ENCODE measurements at places on chromosomes 16 and 17.

GRCh38 chr17:38617967-38618760 is 12.4 kb upstream of the SRCIN1 start:
- DNase-seq: no peak

DNA sequence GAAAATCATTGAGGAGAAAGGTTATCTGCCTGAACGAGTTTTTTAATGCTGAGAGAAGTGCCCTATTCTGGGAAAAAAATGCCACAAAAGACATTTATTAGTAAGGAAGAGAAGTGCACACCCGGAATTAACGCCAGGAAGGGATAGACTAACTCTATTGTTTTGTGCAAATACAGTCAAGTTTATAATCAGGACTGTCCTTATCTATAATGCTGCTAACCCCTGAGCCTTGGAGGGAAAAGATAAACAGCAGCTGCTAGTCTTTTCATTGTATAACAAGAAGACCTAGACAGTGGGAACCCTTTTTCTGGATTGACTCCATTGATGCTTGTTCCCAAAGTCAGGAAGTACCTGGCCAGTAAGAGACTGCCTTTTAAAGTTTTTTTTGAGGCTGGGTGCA is 26.5 kb downstream of the BCAS3 start:
- DNase-seq: no peak

DNA sequence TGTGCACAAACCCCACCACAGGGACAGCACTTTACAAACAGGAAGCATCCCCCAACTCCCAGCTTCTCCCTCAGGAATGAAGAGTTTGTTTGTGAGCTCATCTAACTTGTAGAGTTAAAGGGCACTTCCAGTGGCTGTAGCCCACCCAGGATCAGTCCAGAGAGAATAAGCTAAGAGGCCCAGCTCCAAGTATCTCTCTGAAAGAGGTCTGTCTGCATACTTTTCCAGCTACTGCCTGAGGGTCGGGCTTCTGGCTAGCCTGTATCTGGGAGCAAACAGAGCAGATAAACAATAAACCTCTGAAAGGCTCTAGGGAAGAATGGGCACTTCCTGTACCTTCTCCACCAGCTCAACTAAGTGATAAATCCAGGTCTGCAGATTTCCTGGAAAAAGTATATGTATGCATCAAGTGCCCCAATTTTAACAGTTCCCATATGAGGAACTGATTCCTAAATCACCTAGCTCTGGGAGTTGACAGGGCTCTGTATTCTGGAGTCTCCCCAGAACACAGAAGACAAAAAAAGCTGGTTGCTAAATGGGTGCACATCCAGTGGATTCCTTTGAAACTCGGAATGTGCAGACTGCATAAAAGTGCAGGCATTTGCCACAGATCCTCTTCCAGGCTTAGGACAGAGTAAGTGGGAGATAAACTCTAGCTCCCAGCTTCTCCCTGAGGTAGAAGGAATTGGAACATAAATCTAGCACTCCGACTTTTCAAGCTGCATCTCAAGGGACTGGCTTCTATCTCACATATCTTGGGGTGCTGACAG is 37.1 kb upstream of the MYLK3 start:
- no peak for DNase-seq

DNA sequence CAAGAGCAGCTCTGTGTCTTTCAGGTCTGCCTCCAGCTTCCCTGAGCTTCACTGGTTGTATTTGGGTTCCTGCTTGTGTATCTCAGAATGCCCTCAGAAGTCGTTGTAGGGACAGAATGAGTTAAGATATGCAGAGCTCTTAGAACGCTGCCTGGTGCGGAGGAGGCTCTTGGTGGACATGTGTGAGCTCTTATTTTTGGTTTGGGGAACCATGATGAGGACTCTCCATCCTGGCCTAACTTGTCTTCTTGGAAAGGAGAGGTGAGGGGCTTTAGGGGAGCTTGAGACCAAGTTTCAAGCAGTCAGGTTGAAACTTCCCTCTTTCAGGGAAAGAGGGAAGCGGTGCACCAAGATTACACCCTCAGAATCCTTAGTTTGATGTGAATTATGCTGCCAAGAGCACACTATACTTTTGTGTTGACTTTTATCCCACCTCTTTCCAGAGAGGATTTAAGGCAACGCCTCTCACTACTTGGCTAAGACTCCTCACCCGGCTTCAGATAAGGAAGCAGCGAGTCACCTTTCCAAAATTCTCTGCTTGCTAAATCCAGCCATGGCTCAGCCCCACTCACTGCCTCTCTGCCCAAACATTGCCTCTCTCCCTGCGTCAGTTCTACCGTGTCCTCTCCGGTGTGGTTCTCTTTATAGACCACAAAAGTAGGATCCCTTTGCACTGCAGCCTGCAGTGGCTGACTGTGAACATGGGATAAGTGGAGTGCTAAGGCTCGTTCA is 12.7 kb downstream of the CDK5RAP3 start:
- DNase-seq: no peak

- no peak for DNase-seq
Measured at GRCh38 chr17:34852614-34853013, 108.6 kb downstream of the CCT6B start.

GRCh38 chr17:7798839-7799238 is 35.2 kb upstream of the KDM6B start:
- DNase-seq: no peak

DNA sequence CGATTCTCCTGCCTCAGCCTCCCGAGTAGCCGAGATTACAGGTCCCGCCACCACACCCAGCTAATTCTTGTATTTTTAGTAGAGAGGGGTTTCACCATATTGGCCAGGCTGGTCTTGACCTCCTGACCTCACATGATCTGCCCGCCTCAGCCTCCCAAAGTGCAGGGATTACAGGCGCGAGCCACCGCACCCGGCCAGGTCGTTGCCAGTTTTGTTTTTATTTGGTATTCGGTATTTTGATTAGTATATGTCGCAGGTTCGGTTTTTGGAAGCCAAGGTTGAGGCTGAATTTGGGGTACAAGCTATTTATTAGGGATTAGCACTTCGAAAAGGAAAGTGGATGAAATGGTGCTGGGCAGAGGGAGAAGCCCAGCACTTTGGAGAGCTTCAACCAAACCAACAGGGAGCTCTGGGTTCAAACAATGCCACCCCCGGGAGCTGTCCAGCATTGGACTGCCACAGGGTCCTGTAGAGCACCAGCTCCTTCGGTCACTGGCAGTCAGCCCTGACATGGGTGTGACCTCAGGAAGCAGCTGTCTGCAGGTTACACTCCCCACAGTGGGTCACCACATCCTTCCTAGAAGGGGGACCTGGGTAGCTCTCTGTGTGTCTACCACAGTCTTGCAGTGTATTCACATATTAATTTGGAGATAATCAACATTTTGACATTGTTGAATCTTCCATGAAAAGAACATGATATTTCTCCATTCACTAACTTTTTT is 1.5 kb upstream of the CLEC10A start:
- DNase-seq: peak; percentile 10

DNA sequence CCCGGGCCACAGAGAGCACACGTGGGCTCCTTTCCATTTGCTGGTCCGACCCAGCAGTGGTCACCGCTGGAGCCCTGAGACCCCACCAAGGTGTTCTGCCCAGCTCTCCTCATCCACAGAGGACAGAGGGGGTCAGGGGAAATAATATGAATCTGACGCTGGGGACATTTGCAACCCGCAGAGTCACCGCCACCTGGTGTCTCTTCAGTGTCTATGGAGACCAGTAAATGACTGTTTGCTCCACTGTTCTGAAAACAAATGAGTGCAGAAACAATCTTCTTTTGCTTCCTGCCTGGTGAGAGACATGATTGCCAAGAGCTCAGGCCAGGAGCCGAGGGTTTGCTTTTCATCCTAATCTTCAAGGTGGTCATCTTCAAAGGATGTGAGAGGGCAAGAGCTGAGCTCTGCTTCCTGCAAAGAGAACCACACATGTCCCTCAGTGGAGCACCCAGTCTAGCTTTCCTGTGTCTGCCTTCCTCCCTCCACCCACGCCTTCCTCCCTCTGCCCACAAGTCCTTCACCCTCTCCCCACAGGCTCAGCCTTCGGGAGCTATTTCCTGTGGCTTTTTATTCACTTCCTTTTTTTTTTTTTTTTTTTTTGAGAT is 14.7 kb upstream of the KLHDC4 start:
- peak; percentile 80 for DNase-seq

DNA sequence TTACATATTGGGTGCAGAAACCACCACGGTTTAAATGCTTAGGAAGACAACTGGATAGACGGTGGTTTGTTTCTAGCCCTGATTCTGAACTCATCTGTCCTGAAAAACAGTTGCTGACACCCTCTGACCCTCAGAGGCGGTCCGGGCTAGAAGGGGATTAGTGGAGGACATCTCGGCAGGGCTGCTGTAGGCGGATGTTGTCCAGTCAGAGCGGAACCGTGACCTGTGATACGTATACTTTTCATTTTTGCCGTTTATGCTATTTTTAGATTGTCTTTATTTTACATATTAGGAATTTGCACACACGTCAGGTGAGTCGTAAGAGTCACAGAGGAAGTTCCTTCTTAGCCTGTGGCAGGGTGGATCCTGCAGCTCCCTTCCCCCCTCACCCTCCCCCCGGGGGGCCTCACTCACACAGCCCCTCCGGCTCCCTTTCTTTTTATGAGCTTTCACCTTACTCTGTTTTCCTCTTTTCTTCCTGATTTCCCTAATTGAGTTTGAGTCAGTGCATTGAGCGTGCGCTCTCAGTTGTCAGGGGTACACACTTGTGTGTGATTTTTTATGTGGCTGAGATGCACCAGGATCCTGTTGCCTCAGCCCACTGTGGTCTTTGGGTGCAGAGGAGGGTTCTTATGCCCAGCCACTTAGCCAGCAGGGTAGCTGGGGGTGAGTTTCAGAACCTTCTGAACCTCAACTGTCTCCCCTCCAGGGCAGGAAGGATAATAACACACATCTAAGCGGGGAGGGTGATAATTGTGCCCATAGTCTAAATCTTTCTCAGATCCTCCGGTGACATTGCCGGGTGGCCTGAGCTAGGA is 211.1 kb upstream of the CHMP6 start:
- DNase-seq: peak; percentile 70

DNA sequence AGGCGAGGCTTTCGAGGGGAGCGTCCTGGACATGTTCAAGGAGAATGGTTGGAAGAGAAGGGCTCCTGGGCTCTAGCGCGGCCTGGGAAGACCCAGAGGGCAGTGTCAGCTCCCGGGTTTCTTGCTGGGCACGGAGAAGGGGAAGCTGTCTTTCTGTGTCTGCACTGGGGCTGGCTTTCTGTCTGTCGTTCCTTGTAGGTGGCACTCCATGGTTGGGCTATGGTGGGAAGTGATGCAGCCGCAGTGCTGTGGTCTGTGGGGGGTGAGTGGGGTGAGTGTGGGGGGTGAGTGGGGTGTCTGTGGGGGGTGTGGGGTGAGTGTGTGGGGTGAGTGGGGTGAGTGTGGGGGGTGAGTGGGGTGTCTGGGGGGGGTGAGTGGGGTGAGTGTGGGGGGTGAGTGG is 13.7 kb downstream of the RNF213 start:
- DNase-seq: no peak

DNA sequence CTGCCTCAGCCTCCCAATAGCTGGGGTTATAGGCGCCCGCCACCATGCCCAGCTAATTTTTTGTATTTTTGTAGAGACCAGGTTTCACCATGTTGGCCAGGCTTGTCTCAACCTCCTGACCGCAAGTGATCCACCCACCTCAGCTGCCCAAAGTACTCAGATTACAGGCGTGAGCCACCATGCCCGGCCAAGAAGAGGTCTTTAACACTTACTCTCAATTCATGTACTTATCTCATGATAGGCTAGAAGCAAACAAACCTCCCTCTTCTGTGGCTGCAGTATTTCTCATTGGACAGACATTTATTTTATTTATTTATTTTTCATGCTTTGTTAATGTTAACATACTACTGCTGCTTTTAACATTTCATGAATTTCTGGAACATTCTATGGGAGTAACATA is 7.0 kb upstream of the NT5C start:
- DNase-seq: no peak

GRCh38 chr17:7436556-7437368 is 1.5 kb downstream of the TMEM102 start:
- DNase-seq: peak; percentile 85

DNA sequence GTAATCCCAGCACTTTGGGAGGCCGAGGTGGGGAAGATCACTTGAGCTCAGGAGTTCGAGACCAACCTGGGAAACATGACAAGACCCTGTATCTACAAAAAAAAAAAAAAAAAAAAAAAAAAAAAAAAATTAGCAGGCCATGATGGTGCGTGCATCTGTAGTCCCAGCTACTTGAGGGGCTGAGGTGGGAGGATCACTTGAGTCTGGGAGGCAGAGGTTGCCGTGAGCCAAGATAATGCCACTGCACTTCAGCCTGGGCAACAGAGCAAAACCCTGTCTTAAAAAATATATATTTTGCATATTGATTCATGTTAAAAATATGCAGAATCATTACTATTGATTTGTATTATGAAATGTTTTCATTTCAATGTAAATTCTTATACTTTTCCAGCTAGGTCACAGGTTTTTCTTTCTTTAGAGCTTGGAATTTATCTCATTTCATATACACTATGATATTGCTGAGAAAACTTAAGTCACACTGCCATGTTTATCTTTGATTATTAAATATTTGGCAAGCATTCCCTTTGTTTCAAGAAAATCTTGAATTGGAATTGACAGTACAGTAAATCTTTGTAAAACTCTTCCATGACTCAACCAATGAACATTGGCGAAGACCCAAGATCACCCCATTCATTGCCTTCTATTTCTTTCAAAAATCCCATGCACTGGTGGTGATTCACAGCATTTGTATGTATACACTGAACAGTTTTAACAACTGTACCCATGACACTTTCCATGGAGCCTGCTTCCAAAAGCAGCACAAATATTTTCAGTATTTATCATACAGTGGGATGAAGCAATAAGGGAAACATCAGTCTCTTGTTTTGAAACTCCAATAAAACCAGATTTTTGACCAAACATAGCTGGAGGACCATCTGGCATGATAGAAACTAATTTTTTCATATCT is 83.5 kb upstream of the TNRC6A start:
- no peak for DNase-seq

- no peak for DNase-seq
Measured at GRCh38 chr16:20781697-20782096, 17.9 kb downstream of the ACSM3 start.

- no peak for DNase-seq
Measured at GRCh38 chr17:1562176-1562643, 382 bp downstream of the PITPNA start.

DNA sequence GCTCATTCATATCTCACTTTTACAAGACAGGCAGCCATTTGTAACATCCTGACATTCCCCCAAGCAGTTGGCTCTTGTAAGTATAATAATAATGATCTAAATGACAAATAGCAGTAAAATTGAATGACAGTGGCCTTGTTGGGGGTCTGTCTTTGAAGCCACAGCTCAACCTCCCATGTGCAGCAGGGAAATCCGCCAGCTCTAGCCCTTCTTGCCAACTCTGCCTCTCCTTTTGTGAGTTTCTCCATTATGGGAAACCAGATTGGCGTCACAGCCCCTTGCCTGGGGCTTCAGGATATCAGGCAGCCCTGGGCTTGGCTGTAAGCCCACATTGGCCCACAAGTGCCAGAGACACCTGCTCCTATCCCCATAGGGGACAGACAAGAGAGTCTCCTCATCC is 70.4 kb upstream of the CACNG5 start:
- DNase-seq: no peak

- DNase-seq: no peak
Measured at GRCh38 chr17:64398320-64398719, 7.7 kb upstream of the PECAM1 start.

All from stimulated activated naive CD8-positive, alpha-beta T cell treated with anti-CD3 and anti-CD28 coated beads, Interleukin-15, Interleukin-2, amounts not matched to agents 100 U/mL and 50 U/mL, for 24 hours (primary cell).